ENCODE measurements at places on chromosomes 1 and 21.

GRCh38 chr21:34835526-34835925, 166.7 kb downstream of the CLIC6 start:
- DNase-seq: no peak

GRCh38 chr1:54108156-54108555, 44.6 kb downstream of the CDCP2 start:
- DNase-seq: no peak

DNA sequence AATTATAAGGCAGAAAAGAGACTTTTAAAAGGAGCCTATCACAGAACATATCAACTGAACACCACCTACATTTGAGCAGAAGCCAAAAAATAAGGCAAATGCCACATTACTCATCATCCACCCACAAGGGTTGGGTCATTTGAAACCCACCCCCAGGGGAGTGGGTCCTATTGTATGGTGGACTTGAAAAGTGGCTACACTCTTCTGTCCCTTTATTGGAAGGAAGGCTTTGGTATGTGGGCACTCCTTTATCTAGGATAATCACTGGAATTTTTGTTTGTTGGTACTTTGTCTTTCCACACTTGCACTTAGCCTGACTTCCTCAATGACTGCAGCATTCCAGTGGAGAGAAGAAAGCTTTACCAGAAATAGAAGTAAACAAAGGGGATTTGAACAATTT, 157.2 kb upstream of the COL11A1 start:
- DNase-seq: no peak

DNA sequence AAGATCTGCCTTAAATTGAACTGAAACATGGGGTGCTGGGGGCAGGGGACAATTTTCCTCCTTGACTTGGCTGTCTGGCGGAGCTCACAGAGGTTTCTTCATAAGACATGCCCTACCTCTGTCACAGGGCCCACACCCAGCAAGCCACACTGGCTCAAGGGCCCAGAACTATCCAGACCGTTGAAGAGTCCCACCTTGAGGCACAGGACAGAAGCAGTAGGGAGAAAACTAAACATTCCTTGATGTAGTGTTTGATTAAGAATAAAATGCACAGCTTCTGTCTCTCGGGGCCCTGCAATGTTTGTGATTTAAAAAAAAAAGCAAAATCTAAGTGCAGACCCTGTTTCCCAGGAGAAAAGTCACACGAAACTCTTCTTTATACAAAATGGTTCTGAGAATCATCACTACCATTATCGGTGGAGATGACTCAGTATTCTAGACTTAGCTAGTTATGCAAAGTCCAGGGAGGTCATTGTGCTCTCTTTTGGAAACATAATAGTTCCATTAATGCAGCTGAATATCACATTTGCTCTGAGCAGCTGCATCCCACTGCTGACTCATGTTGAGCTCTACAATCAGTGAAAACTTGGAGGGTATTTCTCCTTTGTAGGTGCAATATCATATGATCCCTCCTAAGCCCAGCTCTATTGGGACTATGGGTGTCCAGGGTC, 53.6 kb upstream of the DIRAS3 start:
- no peak for DNase-seq

GRCh38 chr1:201507360-201507675, 395 bp upstream of the CSRP1 start:
- no peak for DNase-seq

- peak; percentile 43 for DNase-seq
These were observed 1.3 kb upstream of the SLC6A17 start for GRCh38 chr1:110148961-110149360.

DNA sequence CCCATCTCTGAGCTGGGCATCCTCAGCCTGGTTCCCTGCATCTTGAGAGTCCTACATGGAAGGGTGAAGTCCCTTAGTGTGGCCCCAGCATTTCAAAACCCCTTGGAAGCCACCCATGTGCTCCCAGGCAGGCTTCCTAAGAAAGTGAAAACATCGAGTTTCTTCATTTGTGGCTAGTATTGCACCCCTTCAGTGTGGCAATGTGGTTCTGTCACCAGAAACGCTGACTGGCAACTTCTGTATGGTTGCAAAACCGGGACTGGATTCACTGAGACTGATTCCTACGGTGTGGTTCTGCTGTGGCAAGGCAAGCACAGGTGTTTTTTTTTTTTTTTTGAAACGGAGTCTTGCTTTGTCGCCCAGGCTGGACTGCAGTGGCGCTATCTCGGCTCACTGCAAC, 9.0 kb upstream of the IFNGR2 start:
- DNase-seq: no peak

DNA sequence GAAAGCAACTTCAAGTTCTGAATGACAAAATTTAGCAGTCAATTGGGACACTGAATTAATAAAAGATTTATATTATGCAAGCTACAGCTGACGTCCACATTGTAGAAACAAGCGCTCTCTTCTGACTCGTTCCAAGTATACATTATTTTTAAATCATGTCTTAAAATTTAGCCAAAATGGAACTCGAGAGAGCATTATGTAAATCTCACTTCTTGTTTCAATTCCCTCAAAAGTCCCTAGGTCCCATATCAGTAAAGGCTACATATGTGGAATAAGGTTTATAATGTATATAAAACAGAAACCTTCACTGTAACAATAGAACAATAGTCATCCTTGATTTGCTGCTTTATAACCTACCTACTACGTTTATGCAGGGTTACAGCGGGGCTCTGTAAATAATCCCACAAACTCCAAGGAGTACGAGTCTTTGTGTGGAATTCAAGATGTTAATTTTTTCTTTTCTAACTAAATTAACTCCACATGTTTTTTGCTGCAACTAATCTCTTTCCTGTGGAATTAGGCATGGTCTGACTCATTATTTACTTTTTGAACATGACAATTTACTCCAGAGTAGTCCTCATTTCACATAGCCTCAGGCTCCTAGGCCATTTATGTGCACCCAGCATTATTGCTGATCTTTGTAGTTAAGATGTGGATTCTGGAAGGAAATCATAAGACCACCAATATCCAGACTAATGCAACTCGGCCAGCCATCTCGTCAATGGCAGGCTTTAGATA, 785.1 kb downstream of the LTN1 start:
- no peak for DNase-seq

DNA sequence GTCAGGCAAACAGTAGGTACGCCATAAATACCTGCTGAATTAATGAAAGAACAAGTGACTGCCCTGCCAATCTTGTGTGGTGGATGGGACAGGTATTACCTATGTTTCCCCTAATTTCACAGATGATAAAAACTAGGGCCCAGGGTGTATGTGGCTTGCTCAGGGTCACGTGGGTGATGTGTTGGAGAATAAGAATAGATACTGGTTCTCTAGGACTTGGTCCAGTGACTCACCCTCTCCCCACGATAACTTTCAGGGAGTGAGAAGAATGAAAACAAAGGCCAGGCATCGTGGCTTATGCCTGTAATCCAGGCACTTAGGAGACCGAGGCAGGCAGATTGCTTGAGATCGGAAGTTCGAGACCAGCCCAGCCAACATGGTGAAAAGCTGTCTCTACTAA, 26.7 kb downstream of the SLC26A9 start:
- no peak for DNase-seq

GRCh38 chr1:17176306-17177061, 28.4 kb upstream of the PADI1 start:
- DNase-seq: no peak

DNA sequence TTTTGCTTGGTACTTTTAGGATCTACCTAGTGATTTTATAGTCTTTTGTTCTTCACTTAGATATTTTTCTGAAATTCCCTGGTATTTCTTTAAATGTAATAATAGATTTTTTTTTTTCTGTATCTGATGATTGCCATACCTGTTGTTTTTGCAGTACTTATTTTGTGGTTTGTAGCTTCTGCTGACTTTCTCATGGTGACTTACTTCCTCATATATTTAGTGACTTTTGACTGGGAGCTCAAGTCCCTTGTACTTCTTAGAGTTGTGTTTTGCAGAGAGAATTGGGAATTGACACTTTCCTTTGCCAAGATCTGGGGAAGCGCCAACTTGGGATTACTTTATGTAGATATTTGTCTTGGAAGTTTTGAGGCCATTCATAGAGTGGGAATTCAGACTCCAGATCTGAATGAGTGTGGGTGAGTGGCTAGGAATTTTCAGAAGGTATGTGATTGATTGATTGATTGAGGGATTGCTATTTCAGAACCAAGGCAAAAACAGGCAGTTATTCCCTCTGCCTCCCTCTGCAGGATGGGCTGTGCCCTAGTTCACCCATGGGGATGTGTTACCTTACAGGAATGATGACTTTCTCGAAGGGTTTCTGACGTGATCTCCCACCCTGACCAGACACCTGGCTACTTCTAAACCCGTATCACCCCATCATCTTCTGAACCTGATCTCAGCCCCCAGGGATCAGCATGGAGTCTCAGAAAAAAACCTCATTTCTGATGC, 219.5 kb downstream of the URB2 start:
- no peak for DNase-seq

GRCh38 chr1:229186373-229187056, 84.4 kb upstream of the RAB4A start:
- no peak for DNase-seq

GRCh38 chr1:26530895-26531598, 1.5 kb downstream of the RPS6KA1 start:
- DNase-seq: no peak

DNA sequence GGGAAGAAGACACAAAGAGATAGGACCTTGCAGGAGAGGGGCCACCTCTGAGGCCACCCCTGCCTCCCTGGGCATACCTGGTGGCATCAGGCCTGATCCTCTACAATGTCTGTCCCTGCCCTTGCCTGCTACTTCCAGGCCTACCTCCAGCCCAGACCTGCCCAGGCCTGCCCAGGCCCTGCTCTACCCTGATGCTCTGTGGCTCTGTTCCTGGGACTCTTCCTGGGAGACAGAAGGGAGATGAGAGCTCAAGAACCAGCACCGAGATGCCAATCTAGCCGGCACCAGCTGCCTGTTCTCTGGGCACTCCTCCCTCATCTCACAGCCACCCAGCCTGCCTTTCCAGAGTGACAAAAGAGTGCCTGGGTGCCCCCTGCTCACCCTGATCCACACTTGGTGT, 2.7 kb downstream of the CELF3 start:
- no peak for DNase-seq

- DNase-seq: no peak
These were observed 5.5 kb downstream of the MRPS6 start for GRCh38 chr21:34078915-34079314.

- DNase-seq: no peak
These were observed 458.2 kb upstream of the DAB1 start for GRCh38 chr1:57882072-57882471.

DNA sequence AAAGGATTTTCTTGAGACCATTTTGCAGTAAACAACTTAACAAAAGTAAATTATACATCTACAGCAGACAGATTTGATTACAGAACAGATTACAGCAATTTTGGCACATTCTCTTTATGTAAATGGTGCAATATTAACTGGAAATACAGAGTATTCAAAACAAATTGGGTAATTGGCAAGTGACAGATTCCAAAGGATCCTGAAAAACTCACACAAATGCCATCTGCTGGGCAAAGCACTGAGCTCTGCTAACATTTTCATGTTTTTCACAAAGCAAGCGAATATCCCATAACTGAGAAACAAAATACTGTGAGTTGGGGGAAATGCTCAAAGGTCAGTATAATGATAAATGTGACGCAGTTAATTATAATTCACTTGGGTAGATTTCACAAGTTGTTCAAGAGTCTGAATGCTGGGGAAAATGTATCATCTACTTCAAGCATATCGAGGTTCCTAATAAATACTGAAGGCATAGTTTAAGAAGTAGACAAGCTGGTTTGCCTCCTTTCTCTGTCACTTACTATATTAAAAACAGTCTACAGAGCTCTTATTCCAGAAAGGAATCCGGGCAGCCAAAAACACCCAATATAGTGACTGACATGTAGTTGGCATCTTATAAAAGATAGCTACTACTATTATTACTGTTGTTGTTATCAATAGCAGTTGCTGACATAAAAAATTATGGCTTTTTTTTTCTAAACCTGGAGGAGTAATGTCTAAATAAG, 75.8 kb upstream of the SDC3 start:
- DNase-seq: no peak

DNA sequence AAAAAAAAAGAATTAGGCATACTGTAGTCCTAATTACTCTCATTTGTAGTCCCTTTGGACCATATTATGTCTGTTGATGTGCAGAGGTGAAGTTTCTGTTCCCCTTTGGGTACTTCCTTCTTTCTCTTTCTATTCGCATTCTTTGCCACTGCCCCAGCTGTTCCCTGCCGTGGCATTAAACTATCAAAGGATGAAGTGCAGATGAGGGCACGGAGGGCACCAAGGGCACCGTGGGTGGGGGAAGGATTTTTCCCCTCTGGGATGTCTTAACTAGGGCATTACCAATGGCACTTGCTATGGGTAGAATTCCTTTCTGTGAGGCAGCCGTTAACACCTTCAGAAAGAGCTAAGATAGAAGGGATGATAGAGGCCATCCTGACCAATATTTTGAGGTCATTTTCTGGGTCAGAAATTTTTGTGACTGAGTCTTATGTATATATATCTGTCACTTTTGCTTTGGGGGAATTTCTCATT, 4.9 kb upstream of the MAPKAPK2 start:
- DNase-seq: no peak

DNA sequence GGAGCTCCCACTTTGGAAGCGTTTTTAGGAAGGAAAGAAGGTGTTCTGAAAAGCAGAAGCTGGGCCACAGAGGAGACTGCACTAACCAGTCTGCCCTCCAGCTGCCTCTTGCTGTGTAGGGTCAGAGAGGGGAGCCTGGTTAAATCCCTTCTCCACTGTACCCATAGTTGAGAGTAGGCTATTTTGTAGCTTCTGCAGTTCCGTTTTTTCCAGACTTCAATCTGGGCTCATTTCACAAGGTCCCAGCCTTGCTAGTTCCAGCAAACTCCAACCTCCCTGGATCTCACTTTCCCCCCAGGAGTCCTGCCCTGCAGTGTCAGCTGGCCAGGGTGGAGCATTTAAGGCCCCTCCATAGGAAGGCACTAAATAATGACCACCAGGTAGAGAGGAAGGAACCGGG, 11.0 kb downstream of the TNN start:
- no peak for DNase-seq

GRCh38 chr1:21592086-21592865, 76.9 kb downstream of the RAP1GAP start:
- no peak for DNase-seq

DNA sequence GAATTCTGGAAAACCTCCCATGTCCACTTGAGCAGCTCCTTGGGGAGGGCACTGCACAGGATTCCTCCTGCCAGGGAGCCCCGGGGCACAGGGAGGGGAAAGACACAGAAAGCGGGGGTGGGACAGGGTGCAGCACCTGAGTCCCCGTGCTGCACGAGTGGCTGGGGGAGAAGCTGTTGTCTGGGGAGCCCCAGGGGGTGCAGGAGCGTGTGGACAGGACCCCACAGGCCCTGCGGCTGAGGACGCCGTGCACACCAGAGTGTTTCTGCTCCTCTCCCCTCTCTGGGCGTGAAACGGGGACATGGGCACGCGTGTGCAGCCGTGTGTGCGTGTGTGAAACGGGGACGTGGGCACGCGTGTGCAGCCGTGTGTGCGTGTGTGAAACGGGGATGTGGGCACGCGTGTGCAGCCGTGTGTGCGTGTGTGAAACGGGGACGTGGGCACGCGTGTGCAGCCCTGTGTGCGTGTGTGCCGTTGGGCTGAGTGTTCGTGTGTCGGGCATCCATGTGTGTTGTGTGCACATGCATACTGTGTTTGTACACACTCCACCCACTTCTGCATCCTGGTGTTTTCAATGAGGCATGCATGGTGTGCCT, 21.9 kb downstream of the FAAP20 start:
- DNase-seq: no peak
